ENCODE measurements at places on chromosomes 11 and 22.

GRCh38 chr22:32761251-32761903 is 40.1 kb upstream of the TIMP3 start:
- no peak for DNase-seq

DNA sequence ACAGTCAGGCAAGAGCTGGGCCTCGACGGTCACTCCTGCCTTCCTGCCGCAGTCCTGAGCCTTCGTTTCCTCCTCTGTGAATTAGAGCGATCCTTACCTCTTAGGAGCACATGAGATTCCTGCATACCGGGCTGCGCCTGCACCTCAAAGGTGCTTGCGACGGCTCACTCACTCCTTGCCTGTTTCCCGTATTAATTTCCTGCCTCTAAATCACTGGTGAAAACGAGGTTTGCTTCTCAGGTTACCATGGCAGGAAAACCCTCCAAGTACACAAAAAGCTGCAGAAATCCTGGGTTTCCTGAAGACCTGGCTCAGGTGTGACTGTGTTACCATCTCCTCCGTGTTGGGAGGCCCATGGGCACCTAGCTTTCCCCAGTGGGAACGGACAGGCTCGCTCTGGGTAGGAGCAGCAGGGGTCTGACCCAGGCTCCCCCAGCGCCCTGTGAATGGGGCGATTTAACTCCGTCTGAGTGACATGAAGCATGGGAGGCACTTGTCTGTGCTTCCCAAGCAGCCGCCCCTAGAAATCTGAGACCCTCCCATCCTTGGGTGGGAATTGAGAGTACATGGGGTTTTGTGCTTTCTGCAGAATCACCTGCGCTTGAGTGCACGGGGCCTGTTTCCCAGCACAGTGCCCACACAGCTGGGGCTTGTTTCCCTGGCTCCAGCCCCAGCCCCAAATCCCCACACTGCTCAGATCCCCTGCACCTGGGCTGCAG is 64.8 kb downstream of the PHF21B start:
- no peak for DNase-seq

- no peak for DNase-seq
These were observed 23.9 kb upstream of the EED start for GRCh38 chr11:86220653-86221052.

- no peak for DNase-seq
These were observed 127.9 kb downstream of the BUD13 start for GRCh38 chr11:116644941-116645305.

DNA sequence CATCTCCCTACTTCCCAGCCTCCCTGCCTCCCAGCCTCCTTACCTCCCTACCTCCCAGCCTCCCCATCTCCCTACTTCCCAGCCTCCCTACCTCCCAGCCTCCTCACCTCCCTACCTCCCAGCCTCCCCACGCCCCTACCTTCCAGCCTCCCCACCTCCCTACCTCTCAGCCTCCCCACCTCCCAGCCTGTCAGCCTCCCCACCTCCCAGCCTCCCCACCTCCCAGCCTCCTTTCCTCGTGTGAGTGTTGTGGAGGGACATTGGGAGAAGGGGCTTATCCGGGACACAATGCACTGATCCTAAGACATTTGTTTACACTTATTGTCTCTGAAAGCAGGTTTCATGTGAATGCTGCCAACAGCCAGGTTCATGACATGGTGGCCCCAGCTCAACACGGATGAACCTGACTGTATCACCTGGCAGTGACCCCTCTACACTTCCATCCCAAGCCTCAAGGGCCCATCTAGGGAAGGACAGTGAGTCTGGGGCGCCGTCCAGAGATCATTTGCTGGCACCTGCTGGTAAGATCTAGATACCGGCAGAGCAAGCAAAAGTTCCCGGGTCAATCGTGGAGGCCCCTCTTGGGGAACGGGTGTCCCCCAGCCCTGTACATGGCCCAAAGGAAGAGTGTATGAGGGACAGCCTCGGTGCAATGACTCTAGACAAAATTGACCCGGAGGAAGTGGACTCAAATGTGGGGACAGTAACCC is 34.5 kb upstream of the TH start:
- DNase-seq: no peak

DNA sequence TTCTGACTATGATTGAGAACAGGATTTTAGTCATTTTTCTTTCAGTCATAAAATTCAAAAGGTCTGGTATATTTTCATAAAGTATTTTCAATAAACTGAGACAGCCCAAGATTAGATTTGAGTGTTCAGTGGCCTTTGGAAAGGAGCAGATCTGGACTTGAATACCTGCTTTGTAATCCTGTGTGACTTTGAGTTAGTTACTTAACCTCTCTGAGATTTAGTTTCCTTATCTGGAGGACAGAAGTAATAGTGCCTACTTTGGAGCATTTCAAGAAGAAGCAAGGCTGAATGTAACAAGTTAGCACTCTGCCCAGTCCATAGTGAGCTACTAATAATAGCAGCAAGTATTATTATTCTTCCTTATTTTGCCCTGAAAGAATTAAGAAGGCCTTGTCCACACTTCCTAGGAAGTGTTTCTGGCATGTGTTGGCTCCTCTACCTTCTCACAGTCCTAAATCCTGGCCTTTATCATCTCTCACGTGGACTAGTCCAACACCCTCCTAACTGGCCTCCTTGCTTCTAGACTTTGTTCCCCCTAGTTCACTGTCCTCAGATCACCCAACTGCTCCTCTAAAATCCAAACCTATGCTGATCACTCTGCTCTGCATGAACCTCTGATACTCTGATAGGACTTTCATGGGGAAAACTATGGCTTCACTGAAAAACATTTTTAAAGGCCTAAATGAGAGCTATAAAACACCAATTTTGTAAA is 115.8 kb downstream of the PLEKHA7 start:
- DNase-seq: no peak

DNA sequence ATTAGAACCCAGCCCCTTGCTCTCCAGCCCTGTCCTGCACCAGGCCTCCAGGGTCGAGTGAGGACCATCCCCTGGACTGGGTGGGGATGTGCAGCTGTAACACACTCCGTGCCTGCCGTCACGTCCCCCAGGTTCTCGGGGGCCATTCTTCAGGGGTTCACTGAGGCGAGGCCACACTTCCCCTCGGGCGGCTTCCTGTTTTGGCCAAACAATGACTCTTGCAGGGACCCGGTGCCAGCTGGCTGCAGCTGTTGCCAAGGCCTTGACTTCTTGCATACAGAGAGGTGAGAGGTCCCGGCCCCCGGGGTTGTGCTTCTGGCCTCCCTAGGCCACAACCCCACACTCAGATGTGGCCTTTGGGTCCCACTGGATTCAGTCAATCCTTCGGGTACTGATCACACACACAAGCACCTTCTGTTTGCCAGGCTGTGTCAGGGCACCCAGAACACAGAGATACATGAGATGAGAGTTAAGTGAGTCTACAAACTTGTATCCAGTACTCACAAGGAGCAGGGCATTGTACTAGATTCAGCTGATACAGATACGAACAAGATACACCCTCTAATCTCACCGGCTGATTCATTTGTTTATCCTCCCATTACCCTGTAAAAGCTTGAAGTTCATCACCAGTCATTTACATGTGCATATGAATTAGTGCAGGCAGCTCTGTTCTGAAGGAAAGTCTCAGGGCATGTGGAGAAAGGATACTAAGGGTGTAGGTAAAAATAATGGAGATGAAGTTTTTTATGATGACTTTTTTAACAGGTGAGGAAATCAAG is 32.9 kb downstream of the LRRC32 start:
- DNase-seq: no peak

GRCh38 chr11:42661942-42662341 is 649.9 kb upstream of the API5 start:
- no peak for DNase-seq

DNA sequence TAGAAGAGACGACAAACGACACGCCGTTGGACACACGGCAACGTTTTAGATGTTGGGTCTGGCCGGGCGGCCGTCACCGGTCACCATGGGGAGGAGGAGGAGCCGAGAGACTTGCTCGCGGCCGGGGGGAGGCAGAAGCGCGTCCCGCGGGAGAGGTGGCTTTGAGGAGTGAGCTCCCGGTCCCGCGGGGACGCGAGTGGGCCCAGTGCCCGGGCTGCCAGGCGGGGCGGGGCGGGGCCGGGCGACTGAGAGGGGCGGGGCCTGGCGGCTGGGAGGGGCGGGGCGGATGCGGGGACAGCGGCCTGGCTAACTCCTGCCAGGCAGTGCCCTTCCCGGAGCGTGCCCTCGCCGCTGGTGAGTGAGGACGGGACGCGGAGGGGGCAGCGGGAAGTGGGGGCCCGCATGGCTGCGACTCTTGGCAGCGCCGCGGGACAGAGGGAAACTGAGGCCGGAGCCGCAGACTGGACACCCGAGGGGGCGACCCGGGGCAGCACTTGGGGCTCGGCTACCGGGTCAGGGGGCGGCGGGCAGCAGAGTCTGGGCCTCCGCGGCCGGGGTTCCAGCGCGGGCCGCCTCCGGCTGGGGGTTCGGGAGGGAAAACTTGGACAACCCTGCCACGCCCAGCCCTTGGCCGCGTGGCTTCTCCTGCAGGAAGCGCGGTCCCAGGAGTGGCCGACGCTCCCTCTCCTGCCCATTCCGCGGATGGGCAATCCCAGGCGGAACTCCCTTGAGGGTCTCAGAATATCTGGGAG is at the start of gene TSPO:
TSS of gene TSPO (plus strand) at position 309 of the 752 bp plus-strand sequence. CDS start 7,680 bp downstream, outside the sequence.
- DNase-seq: peak; percentile 82

- no peak for DNase-seq
These were observed 37.1 kb upstream of the CELSR1 start for GRCh38 chr22:46574438-46574992.

DNA sequence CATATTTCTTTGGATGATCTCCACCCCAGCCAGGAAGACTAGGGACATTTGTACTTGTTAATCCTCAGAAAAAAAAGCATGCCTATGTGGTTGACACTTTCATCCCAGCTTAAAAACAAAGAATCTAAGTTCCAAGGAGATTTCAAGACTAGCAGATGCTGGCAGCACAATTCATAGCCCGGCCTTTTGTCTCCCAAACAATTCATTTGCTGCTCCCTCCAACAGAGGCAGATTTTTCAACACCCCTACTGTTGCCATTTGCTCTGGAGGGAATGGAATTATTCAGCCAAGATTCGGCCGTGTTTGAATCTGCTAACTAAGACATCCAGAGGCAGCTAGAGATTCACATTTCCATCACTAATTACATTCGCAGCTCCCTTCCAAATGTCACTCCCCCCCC is 15.3 kb downstream of the P2RX3 start:
- DNase-seq: no peak

GRCh38 chr11:110329445-110329844 is 33.0 kb upstream of the RDX start:
- no peak for DNase-seq

DNA sequence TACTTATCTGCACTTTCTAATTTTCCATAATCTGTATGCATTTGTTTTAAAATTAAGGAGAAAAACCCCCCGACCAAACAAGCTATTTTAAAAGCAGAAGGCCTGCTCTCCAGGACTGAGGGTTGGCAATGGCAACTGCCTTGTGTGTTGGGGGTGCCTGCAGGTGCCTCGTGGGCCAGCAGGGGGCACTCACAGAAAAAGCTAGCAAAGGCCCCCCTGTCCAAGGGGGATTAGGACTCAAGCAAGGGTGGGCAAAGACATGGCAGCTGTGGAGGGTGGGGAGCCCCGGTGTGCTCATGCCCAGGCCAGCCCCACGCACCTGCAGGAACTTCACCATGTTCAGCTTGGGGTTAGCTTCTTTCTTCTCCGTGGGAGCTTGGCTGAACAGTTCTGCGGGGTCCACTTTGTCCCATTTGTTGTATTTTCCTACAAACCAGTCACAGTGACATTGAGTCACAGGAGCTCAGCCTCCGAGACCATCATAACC is 10.3 kb downstream of the TOP3B start:
- peak; percentile 65 for DNase-seq

- DNase-seq: no peak
These were observed 6.8 kb downstream of the APIP start for GRCh38 chr11:34909415-34909814.

GRCh38 chr11:85813721-85814120 is 2.8 kb upstream of the SYTL2 start:
- DNase-seq: no peak

DNA sequence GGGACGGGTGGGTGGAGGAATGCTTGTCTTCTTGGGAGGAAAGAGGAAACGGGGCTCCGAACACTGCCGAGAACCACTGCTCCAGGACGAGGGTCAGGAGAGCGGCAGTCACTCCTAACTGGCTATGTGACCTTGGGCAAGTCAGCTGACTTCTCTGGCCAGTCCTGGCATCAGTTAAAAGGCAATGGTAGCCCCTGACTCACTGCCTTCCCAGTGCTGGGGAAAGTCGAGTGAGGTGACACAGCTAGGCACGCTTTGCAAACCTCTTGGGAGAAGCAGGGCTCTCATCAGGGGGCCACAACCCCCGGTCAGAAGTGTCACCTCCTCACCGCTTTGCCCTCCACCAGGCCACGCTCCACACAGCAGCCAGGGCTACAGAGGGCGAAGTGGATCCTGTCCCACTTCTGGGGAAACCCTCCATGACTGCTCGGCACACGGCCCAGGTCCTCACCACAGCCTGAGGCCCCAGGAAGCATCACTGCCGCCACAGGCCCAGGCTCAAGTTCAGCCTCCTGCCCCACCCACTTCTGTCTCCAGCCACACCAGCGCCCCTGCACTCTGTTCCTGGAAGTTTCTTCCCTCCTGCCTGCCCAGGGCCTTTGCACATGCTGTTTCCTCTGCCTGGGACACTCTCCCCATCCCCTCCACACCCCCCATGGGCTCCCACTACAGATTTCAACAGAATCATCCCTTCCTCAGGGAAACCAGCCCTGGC is 16.3 kb downstream of the IL2RB start:
- no peak for DNase-seq

GRCh38 chr11:42596576-42597145 is 715.1 kb upstream of the API5 start:
- no peak for DNase-seq

- DNase-seq: no peak
These were observed 4.2 kb downstream of the ABCC8 start for GRCh38 chr11:17472467-17472866.

- DNase-seq: no peak
These were observed 2.1 kb upstream of the LMO1 start for GRCh38 chr11:8265681-8266241.

GRCh38 chr11:4979036-4979435 is 15.6 kb upstream of the OR51L1 start:
- DNase-seq: no peak

DNA sequence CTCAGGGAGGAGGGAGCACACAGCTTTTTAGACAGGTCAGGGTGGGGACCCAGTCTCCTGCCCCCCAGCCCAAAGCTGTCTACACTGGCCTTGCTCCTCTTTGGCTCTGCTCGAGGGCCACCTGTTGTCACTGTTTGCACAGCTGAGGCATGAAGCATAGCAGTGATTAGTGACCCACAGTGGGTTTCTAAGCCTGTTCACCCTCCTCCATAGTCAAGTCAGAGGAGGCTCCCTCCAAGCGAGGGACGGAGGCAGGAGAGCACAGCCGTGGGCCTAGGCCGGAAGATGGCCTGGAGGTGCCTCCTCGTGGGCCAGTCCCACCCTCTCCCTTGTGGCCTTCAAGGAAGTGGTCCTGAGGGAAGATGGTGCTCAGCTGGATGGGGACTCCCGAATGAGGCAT is 241.1 kb downstream of the GRIK4 start:
- no peak for DNase-seq

GRCh38 chr22:50439871-50440331 is 34.9 kb downstream of the SBF1 start:
- no peak for DNase-seq

DNA sequence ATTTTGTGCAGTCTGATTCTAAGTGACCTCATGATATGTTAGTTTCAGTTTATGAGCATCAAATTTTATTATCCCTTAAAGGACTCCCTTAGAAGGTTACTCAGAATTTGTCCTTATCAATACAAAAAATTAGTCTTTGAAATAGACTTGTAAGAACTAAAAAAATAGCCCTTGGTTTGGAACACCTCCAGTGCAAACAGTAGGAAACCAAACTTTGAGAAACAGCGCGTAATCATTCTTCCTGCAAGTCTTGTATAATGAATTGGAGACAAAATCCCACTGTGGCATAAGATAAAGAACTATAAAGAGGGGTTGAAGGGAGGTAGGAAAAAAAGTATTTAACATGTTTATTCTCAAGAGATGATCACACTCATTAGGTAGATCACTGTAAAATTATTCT is 10.8 kb upstream of the MSANTD4 start:
- no peak for DNase-seq
